ENCODE measurements at places on chromosomes 2 and 18. TPM values are rescaled to one million over a fixed set of nuclear protein-coding genes. Genes with fewer than 3 reads are reported as not detected.
A peak's percentile ranks its signal among the peaks of the same experiment; 100 is the strongest.

DNA sequence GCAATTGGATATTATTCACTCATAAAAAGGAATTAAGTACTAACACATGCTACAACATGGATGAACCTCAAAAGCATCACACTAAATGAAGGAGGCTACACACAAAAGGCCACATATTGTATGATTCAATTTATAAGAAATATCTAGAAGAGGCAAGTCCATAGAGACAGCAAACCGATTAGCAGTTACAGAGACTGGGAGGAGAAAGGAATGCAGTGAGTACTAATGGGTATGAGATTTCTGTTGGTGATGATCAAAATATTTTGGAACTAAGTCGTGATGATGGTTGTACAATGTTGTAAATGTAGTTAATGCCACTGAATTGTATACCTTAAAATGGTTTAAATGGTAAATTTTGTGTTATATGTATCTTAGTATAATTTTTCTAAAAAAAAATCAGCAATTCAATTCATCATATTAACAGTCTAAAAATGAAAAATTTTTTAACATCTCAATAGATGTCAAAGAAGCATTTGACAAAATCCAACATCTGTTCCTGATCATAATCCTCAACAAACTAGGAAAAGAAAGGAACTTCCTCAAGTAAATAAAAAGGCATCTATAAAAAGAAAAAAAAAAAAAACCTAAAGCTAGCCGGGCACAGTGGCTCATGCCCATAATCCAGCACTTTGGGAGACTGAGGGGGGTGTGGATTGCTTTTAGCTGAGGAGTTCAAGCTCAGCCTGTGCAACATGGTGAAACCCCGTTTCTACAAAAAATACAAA, 98.1 kb downstream of the TGIF1 start:
- DNase-seq: no peak

The NEDD4L gene
- 24.8 TPM for total RNA-seq

The C2orf81 gene
- total RNA-seq: 1.4 TPM

DNA sequence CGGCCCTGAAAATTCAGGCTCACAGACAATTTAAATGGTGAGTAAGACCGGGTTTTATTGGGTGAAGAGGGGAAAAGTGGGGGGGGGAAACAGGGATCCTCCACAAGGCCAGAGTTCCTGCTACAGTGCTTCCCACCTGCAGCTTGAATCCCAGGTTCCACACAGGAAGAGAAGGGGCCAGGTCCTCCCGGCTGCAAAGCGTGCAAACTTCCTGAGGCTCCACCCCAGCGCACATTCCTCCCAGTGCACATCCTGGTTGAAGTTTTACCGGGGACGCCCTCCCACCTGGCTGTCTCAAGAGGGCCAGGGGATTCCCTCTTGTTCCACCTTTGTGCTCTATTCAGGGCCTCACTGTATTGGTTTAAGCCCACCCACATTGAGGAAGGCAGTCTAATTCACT, 347.7 kb upstream of the REG3G start:
- DNase-seq: no peak

GRCh38 chr2:217666338-217666737, 336.5 kb downstream of the TNS1 start:
- peak; percentile 62 for DNase-seq

The ANKRD53 gene
- total RNA-seq: 0.80 TPM

GRCh38 chr2:108388045-108388444, 10.3 kb downstream of the SULT1C4 start:
- DNase-seq: no peak

- no peak for DNase-seq
Observed at GRCh38 chr18:62852851-62853250, 137.5 kb downstream of the PHLPP1 start.

DNA sequence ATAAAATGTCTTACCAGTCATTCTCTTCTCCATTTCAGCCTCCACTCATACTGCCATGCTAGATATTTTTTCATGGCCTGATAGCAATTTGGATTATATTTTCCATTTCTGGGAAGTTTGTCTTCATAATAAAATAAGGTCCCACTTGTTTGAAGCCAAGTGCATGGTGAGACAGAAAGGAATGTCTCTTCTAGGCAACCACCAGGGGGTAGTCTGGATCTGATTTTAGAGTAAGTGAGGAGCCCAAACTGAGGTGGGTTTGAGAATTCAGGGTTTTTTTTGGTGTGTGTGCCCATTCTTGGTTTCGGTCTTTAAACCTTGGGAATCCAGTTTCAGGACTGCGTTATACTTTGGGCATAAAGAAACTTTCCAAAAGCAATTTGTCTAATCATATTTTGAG, 315.5 kb downstream of the RPRM start:
- DNase-seq: peak; percentile 30

The FAP gene
- 89.1 TPM for total RNA-seq

GRCh38 chr2:190891372-190891771, 10.8 kb downstream of the GLS start:
- no peak for DNase-seq

- peak; percentile 54 for DNase-seq
Observed at GRCh38 chr2:181258720-181259119, 198.5 kb upstream of the ITGA4 start.

DNA sequence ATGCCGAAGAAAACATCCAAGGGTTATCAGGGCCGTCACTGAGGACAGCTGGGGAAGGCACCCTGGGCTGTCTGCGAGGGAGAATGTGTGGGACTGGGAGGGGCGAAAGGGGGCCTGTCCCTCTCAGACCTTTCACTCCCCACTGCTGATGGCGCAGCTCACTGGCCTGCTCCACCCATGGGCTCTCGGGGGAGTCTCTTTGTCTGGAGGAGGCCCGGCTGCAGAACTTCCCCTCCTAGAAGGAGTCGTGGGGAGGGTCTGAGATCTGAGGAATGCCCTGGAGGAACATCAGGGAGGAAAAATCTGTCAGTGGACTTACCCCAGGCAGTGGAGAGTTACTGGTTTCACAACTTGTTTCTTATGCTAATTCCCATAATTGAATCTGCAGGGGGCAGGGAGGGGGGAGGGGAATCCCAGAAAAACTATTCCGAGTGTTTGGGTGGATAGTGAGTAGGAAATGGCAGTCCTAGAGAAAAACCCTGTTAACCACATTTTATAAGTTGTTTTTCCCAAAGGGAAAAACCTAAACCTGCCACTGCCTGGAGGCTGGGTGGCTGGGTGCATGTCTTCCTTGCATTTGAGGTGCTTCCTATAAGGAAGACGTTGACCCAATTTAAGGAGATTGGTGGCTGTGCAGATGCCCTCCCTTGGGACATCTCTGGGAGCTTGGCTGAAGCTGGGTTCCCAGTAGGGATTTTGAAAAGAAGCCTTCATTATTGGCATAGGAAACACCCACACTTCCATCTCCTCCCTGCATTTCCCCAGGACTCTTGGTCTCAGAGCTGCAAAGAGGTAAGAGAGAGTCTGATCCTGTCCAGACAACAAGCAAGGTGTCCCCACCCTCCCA, 11.7 kb upstream of the SEMA4C start:
- DNase-seq: no peak

The RND3 gene
- total RNA-seq: 51.2 TPM

DNA sequence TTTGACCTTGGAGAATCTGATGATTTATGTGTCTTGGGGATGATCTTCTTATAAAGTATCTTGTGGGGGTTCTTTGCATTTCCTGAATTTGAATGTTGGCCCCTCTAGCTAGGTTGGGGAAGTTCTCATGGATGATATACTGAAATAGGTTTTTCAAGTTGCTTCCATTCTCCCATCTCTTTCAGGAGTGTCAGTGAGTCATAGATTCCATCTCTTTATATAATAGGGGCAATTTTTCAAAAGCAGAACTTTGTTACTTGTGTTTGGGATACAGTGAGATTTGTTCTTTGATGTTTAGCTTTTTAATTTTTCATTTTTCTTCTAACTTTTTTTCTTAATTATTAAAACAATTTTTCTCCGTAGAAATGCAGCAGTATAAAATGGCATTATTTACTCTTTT, 19.4 kb downstream of the TMEM87B start:
- no peak for DNase-seq

- DNase-seq: no peak
Observed at GRCh38 chr2:44433895-44434294, 72.1 kb downstream of the CAMKMT start.

The XIRP2 gene
- 82.2 TPM for total RNA-seq

The ANXA4 gene
- 20.2 TPM for total RNA-seq

Measured in muscle of leg (tissue), 16 donors.